Femur (tissue), 1 donor: ENCODE measurements at places on chromosomes 1 and 21.

GRCh38 chr1:110185181-110185580, 24.9 kb upstream of the KCNC4 start:
- no peak for DNase-seq

DNA sequence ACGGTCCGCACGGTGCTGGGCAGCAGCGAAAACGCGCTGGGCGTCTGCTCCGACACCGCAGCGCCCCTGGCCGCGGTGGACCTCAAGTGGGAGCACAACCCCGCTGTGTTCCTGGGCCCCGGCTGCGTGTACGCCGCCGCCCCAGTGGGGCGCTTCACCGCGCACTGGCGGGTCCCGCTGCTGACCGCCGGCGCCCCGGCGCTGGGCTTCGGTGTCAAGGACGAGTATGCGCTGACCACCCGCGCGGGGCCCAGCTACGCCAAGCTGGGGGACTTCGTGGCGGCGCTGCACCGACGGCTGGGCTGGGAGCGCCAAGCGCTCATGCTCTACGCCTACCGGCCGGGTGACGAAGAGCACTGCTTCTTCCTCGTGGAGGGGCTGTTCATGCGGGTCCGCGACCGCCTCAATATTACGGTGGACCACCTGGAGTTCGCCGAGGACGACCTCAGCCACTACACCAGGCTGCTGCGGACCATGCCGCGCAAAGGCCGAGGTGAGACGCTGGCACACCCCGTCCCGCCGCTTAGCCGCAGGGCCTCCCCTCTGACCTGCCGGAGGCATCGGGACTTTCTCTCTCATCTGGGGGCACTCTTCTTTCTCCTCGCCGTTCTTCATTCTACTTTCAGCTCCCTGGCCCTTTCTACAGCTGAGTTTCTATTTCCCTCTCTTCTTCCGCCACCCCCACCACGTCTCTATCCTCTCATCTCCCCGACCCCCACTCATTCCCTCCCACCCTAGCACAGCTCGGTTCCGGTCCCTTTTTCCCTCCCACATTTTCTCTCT, 1.0 kb downstream of the NPR1 start:
- peak; percentile 38 for DNase-seq

- DNase-seq: no peak
Observed at GRCh38 chr1:62024690-62025089, 170.0 kb upstream of the L1TD1 start.

- no peak for DNase-seq
Observed at GRCh38 chr1:83064589-83065242, 934.2 kb downstream of the TTLL7 start.

DNA sequence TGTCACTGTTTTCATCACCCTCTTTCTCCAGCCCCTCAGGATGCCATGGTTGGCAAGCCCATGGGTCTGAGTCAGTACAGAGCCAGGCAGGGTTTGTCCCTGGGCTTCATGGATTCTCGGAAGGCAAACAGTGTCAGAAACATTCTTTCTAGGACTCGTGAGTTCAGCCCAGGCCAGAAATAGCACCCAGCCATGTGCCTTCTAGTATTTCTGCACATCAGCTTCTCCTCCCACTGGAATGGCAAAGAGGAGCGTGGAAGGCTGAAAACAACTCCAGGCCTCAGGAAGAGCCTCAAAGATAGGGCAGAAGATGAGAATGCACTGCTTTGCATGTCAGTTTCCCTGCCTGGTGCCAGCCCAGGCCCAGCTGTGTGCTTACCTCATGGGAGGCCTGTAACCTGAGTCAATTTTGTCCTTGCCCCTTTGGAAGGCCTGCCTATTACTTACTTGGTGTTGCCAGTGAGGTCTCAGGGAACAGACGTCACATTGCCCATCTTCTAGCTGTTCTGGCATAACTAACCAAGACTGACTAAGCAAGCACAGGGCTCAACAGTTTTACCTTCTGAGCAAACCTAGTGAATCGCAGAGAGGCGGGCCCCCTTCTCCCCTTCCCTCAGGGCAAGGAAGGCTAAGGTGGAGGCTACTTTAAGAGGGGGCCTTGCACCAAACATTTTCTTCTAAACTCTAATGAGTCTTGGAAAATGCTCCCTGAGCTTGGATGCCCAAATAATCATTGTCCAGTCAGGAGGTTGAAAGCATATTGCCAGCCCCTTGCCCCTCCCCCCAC, 42.4 kb downstream of the GLUL start:
- DNase-seq: peak; percentile 36

DNA sequence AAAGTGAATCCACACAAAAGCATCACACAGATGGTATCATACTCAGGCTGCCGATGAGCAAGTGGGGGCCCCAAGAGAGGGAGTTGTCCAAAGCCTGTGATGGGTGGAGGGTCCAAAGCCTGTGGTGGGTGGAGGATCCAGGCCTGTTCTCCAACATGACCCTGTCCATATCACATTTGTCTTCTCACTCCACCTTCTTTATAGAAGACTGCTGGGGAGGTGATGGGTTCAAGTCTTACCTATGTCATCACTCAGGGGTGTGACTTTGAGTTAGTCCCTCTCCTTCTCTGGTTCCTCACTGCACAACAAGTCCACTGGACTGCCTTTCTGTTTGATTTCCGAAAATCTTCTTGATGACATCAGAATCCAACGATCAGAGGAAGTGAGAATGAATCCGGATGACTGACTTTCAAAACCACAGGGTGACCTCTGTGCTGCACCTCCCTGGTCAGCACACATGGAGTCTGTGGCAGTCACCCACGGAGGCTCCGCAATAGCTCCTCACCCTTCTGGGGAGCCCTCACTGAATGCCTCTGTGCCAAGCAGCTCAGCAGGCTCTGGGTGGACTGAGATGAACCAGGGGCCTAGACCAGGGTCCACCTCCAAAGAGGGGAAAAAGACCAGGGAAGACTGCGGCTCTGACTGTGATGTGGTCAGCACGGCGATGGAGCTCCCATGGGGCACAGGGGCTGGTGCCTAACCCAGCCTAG, 166.8 kb downstream of the HIVEP3 start:
- no peak for DNase-seq

DNA sequence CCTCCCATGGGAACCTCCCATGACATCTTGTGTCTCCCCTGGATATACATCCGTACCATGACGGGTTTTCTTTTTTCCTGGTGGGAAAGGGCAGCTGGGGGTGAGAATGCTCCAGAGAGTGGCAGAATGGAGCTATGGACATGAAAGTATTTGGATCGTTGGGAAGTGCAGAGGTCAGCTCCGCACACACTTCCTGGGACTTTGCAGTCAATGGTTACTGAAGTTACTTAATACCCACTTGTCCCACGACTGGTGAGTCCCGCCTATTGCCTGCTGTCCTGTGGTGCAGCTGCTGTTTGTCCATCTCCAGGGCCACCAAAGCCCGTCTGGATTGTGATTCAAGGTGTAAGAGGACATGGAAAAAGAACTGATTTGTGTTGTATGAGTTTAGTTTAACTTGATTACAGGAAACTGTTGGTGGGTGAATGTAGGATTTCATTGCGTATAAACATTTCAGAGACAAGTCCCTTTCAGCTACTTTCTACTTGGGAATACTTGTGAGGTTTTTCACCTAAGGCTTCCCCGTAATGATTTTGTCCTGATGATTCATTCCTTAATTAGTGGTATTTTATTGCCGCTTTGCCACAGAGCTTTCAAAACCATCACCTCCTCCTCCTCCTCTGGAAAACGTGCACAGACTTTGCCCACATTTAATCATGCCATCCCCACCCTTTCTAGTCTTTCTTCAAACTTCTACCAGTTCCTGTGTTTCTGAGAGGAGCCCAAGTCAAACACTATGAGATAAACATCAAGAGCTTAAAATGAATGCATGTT, 308.8 kb downstream of the KIF26B start:
- DNase-seq: no peak

DNA sequence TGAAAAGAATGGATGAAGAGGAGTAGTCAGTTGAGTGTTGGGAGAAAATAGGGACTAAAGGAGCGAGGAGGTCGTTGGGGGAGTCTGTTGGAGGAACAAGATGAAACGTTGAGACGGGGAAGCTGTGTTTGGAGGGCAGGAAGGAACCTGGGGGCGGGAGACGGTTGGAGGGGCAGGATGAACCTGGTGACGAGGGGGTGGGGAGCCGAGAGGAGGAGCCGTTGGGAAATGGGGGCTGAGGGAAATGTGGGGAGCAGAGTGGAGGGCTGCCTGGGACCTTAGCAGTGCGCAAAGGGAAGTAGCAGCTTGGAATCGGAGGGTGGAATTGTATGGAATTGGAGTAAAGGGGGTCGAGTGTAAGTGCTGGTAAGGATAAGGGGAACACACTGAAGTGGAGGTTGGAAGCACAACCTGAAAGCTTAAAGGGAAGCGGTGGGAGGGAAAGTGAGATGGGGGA, 630 bp downstream of the MTF2 start:
- DNase-seq: peak; percentile 52

GRCh38 chr1:197902131-197902453, 338 bp upstream of the C1orf53 start:
- DNase-seq: no peak

GRCh38 chr21:44614161-44614631, 2.3 kb downstream of the KRTAP10-8 start:
- no peak for DNase-seq

GRCh38 chr1:15213341-15213821, 33.6 kb upstream of the FHAD1 start:
- DNase-seq: peak; percentile 51

- no peak for DNase-seq
Observed at GRCh38 chr1:172514108-172514507, 18.8 kb upstream of the SUCO start.

GRCh38 chr21:35316933-35317332, 267.8 kb upstream of the RUNX1 start:
- no peak for DNase-seq

GRCh38 chr1:145906954-145907753, 2.7 kb downstream of the ITGA10 start:
- DNase-seq: peak; percentile 66

DNA sequence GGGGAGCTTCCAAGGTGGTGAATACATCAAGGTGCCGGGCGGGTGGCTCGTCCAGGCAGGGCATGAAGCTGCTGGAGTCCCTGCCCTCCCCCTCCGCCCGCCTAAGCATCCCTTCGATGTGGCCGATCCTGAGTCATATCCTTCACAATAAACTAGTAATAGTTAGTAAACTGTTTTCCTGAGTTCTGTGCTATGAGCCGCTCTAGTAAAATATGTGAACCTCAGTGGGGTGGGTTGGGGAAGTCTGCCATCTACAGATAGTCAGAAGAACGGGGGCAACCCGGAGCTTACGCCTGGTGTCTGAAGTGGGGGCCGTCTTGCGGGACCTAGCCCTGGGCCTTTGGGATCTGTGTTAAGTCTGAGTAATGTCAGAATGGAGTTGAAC, 21.6 kb downstream of the C2CD2 start:
- no peak for DNase-seq

- DNase-seq: no peak
Observed at GRCh38 chr1:156746406-156746727, 5.1 kb downstream of the HDGF start.

- no peak for DNase-seq
Observed at GRCh38 chr1:201421041-201421440, 489 bp downstream of the TNNI1 start.

DNA sequence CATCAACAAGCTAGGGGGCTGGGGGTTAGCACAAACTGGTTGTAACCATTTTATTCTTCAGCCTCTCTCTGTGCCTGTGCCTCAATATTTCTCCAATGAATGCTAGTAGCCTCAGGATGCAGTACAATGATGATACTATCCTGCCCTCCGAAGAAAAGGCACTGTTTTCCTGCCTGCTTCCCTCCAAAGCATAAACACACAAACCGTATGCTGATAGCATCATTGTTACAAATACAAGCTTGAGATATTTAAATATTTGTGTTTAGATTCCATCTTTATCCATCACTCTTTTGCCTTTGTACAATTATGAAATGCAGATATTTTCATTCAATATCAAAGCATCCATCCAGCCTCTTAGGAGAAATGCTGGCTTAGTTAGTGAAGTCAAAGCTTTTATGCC, 404.8 kb downstream of the DUSP10 start:
- no peak for DNase-seq

- no peak for DNase-seq
Observed at GRCh38 chr1:168618886-168619285, 42.5 kb downstream of the XCL1 start.

GRCh38 chr21:46092811-46093667, 4.9 kb upstream of the COL6A2 start:
- DNase-seq: no peak

- peak; percentile 66 for DNase-seq
Observed at GRCh38 chr1:94805912-94806311, 14.2 kb upstream of the SLC44A3 start.

GRCh38 chr1:204940591-204940990, 69.9 kb downstream of the NFASC start:
- DNase-seq: no peak

GRCh38 chr1:25017436-25018109, 87.5 kb upstream of the RUNX3 start:
- DNase-seq: no peak

DNA sequence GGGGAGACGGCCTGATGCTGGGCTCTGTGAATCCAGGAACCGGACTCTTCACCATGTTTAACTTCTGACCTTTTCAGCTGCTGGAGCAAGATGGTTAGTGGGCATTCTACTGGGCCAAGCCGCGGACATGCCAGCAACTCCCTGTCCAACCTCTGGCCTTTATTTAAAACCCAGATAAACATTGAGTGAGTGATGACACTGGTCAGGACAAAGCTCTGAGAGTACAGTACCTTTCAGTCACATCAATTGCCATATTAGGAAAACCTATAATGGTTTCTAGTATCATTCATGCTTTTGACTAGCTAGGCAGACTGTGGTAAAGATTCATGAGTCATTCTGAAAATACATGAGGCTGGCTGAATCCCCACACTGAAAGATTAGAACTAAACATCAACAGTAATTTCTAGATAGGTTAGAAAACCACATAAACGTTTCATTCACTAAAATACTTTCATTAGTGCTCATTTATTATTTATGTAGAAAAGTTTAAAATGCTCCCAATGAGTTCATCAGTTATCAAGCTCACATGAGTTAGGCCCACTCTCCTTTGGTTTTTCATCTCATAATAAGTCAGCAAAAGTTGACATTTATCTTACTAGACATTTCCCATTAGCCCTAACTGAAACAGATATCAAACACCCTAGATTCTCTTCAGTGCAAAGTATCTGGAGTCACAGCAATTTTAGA, 7.1 kb upstream of the ACTA1 start:
- DNase-seq: no peak

DNA sequence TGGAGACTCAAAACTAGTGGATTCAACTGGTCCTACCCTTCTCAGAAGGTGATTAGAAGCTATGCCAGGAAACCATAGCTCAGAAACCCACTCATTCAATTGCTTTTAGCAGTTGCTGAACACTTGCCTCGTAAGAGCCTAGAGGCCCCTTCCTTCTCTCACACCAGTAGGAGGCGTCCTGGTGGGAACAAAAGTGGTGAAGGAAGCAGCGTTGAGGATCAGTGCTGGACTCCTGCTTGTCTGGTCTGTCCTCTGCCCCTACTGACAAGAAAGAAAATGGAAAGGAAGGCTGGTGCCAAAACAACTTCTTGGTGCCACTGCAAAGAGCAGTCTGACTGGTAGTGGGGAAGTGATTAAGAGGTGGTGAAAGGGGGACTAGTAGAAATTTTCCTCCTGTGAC, 269.7 kb downstream of the LMO4 start:
- no peak for DNase-seq
